ENCODE measurements at places on chromosomes 2 and 18. TPM values are rescaled to one million over a fixed set of nuclear protein-coding genes. Genes with fewer than 3 reads are reported as not detected.

DNA sequence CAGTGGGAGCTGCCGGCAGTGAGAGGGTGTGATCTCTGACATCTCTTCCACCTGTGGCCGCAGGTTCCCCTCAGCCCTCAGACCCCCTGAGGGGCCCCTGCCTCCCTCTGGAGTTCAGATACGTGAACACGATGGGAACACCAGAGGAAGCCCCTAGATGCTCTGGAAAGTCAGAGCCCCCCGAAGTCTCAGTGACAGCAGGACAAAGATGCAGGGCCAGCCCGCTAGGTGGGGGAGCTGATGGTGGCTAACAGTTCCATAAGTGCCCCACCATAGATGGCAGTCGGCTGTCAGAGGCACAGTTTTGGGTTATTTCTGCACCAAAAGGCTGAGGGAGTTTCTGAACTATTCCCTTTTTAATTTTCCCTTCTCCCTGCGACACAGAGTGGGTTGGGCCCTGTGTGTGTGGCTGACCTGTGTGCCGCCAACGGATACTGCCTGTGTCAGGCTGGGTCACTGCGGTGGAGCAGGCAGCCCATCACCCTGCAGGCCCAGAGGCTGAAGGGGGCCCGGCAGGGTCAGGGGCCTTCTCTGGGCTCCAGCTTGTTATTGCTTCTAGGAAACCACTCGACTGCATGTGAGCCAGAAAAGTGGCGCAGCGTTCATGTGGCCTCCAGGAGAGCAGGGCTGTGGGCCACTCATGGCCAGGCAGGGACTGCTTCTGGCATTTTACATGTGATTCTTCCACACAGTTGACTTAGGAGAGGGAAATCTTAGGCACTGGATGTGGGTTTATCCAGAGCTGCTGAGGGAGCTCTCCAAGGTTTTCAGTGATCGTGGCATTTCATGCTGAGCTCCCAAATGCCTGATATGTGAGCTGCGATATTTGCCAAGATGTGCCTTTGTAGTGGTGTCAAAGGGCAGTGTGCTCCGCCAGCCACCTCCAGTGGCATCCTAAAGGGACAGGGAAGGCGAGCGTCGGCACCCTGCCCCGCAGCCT is 225.1 kb downstream of the SH3RF3 start:
- DNase-seq = peak; percentile 16

GRCh38 chr2:29923110-29923721 is 1.8 kb upstream of the ALK start:
- DNase-seq = peak; percentile 45

- peak; percentile 93 for DNase-seq
These were observed 2.3 kb downstream of the EGR4 start for GRCh38 chr2:73291093-73291460.

DNA sequence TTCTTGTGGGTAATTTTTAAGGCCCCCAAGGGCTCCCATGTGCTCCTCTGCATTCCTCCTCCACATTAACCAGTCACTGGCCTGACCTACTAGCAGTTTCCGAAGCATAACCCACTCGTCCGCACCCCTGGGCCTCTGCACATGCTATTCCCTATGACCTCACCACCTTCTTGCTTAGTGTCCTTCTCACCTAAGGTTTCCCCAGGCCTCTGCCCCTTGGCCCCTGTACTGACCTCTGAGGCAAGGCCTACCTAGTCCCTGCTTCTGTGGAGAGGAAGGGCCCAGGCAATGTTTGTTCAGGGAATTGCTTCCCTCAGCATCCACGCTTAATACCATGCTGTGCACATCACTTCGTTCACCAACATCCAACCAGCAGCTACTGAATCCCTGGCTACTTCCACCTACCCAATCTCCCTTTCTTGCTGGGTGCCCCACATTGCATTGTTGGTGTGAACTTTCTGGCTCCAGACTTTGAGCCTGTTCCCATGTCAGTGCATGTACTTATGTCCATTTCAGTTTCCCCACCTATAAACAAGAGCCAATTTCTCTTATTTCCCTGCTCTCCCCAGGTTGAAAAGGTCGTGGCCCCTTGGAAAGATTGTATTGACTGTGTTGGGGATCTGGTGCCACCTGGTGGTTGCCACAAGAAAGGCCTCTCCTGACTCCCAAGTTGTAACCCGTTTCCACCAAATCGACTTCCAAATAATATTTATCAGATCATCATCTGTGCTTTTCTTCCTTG is 19.2 kb upstream of the TMEM177 start:
- no peak for DNase-seq

The FAM110C gene
- total RNA-seq = 2.3 TPM

The CFAP221 gene
- 0.37 TPM for total RNA-seq

The SCN7A gene
- not detected for total RNA-seq

All from H7 (cell line).